ENCODE measurements at places on chromosomes 7 and 10.

GRCh38 chr7:100435401-100436304 is 644 bp downstream of the PPP1R35 start:
- DNase-seq: no peak

GRCh38 chr10:63549810-63550209 is 28.6 kb downstream of the REEP3 start:
- no peak for DNase-seq

GRCh38 chr7:36175886-36176285 is 22.8 kb downstream of the EEPD1 start:
- DNase-seq: no peak

DNA sequence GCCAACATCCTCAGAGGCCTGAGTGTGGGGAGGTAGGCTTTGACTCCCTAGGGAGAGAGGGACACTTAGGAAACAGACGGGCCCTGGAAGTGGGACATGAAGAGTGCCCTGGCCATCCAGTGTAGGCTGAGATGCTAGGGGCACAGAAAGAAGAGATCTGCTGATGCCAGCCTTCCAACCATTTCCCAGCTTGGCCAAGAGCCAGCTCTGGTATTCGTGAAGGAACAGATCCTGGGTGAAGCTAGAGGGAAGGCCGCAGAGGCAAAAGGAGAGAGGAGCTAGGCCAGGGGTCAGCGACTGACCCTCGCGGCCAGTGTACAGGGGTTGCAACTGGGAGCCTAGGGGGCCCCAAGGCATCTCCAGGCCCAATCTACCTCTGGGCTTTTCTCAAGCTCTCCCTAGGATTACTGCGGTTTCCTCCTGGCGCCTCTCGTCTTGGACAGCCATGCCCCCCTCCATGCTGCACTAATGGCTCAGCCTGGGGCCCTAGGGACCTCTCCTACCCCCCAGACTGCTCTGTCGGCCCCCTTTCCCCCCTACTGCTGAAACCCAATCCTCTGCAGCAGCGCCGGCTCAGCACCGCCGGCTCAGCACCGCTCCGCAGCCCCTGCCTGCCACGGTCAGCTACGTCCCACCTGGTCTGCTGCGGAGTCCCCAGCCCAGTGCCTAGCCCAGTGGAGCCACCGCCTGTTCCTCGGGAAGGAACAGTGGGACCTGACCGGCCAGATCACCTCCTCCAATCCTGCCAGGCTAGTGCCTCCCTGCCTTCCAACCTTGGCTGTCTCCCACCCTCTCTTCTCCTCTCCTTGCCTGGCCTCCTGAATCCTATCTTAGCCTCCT is at the start of gene ASIC3:
ASIC3 (plus strand) TSS at position 556 of the 840 bp plus-strand sequence. CDS start 355 bp downstream, outside the sequence.
- DNase-seq: no peak

DNA sequence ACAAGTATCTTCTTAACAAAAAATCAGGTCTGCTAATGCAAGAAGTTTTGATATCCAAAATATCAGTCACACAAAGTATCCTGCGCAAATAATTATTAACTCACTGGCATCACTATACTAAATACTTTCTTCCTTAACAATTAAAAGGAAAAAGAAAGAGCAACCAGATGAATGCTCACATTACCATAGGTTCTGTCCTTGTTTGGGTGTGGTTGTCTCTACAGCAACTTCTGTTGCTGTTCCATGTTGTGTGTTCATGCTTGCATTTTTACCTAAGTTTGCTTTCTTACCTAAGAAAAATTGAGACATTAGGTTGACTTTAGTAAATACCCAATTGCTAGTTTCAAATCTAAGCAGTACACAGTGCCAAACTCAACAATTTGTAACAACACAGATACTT is 32.5 kb downstream of the FZD9 start:
- no peak for DNase-seq

- DNase-seq: no peak
Observed at GRCh38 chr10:88992921-88993524, 2.4 kb downstream of the FAS start.

- no peak for DNase-seq
Observed at GRCh38 chr7:75711076-75711475, 27.7 kb downstream of the HIP1 start.

DNA sequence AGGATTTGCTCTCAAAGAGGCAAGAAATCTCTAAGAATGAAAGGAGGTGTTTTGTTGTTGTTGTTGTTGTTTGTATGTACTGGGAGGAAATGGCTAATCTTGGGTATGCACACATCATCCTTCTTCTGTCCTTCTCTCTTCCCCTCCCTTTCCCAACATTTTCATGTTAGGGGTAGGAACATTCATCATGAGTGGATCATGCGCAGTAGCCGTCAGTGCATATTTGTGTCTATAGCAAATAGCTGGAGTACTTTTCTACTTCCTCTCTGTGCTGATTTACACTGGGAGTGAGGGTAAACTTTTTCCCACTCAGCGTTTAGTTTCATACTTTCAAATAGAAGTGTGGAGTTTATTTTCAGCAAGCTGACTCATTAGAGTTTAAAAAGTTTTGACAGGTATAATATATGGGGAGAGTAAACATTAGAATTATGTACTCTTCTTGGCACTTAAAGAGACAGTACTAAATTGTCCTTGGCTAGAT is 80.5 kb upstream of the PRKG1 start:
- DNase-seq: no peak

DNA sequence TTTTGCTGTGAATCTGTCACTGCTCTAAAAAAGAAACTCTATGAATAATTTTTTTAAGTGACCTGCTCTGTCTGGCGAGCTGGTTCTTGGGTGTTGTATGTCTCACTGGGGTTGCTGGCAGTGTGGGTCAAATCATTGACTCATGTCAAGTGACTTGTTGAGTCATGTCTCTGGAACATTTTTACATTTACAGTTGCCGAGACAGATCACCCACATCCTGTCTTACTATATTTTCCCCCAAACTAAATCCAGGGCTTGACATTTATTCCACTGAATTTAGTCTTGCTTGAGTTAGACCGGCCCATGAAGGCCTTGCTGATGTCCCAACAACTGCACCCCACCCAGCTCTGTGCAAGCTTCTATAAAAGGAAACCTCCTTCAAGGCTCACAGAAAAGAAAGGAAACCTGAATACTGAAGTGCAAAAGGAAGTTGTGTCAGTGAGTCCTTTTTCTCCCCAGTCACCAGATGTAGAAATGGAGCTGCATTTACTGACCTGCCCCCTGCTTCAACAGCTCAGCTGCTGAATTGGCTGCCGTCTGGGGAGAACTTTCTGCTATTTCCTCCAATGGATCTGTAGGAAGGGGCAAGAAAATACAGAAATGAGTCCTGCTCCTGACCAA is 290.3 kb downstream of the TNS3 start:
- no peak for DNase-seq

- no peak for DNase-seq
Observed at GRCh38 chr10:103714232-103714891, 141.0 kb downstream of the SH3PXD2A start.

DNA sequence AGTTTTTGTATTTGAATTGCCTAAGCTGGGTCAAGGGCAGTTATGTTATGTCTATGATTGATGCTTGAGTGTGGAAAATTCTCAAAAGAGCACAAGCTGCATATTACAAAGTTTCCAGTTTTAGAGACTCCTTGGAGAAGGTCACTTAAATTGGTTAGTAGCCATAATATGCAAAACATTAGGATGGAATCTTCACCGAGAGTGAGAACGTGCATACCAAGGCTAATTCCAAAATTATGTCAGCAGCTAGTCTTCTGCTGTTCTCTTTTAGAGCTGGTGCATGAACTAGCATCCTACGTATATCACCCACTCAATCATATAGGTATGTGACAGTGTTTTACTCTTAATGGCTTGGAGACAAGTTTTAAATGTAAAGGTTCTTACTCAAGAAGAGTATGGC is 49.2 kb downstream of the MKX start:
- DNase-seq: no peak

DNA sequence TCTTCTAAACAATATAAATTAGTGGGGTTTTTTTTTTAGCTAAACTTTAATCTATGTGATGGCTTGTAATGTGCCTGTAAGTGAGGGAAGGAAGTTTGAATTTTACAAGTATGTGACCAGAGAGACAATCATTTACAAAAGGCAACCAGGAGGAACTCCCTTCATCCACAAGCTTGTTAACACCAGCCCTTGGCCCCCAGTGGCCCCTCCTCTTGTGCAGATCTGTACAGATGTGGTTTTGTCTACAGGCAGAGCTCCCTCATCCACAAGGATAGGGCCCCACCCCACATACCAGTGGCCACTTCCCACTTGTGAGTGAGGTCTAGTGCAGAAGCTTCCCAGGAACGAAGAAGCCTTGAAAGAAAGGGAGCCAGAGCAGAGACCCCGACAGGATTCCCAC is 234.1 kb upstream of the KMT2E start:
- DNase-seq: no peak

DNA sequence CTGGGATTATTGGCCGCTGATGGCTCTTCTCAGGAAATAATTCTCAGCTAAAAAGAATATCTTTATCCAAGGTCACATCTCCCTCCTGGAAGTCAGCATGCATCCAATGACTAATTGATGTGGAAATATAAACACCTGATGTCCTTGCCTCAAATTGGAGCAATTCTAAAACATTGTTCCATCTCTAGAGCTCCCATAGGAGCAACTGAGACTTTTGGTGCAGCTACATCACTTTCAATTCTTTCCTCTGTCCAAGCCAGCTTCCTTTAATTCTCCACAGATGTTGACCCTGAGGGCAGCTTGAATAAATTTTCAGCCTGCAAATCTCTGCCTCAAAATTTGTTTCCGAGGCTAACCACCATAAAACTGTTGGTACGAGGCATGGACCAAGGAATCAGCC is 43.9 kb upstream of the KCND2 start:
- DNase-seq: no peak

DNA sequence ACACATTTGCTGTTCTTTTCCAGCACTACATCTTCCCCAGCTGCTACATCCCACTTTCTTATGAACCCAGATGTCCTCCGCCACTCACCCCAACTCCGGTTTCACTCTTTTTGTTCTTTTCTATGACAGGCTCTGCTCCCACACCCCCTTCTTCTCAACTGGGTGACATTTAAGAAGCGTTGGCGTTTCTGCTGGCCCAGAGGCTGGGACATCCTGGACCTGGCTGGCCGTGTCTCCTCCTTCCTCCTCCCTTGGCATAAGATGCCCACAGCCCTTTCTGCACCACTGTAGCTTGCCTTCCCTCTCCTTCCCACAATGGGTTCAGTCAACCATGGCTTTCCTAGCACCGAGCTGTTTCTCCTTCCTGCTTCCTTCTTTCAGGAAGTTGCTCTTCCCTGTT is 9.4 kb upstream of the CALML5 start:
- DNase-seq: no peak
